ENCODE measurements at places on chromosomes 11 and 22.

- DNase-seq, result no peak
Observed at GRCh38 chr11:108685419-108686130, 20.7 kb downstream of the DDX10 start.

- DNase-seq, result no peak
Observed at GRCh38 chr11:1927026-1927847, 7.7 kb downstream of the TNNT3 start.

DNA sequence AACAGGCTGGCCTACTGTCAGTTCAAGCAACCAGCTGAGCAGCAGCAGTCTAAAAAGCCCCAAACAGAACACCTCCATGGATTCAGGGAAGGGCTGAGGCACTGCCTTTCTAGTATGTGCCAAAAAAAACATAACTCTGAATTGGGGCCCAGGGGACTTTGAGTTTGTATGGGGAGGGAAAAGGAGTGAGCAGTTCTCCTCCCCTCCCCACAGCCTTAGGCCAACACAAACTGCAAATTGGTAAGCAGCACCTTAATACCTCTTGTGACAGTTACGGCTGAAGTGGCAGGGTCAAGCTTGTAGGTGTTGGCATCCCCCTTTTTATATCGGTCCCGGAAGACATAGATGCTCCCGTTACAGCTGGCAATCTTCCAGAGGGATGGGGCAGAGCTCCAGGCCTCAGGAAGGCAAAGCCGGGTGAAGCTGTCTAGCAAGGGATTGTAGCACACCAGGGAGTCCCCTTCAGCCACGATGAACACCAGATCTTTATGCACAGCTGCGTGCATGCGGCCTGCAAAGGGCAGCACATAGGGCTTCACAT, 6.0 kb downstream of the KBTBD4 start:
- DNase-seq, result no peak

GRCh38 chr11:24949406-24949805, 452.6 kb downstream of the LUZP2 start:
- no peak for DNase-seq

DNA sequence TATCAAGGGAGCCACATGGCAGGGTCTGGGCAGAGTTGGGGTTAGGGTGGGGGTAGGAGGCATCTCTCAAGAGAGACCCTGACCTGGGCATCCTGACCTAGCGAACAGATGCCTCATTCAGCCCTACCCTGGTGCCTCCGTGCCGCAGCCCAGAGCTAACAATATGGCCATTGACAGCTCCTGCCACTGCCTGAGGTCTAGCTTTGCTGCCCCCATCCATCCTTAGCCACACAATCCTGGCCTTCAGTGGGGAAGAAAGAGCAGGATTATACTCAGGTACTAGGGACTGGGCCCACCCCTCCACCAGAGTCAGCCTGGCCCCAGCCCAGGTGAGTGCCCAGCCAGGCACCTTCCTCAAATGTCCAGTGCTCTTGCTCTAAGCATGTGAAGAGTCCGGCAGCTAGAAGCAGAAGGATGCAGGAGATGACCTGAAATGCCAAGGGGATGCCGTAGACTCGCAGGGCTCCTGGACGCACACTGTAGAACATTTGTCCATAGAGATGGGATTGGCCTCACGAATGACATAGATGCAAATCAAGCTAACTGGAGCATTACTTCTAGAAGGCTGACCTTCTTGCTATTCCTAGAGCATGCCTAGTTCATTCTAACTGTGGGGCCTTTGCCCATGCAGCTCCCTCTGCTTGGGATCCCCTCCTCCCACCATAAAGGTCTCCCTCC, 13.3 kb upstream of the SERPINH1 start:
- DNase-seq, result no peak

DNA sequence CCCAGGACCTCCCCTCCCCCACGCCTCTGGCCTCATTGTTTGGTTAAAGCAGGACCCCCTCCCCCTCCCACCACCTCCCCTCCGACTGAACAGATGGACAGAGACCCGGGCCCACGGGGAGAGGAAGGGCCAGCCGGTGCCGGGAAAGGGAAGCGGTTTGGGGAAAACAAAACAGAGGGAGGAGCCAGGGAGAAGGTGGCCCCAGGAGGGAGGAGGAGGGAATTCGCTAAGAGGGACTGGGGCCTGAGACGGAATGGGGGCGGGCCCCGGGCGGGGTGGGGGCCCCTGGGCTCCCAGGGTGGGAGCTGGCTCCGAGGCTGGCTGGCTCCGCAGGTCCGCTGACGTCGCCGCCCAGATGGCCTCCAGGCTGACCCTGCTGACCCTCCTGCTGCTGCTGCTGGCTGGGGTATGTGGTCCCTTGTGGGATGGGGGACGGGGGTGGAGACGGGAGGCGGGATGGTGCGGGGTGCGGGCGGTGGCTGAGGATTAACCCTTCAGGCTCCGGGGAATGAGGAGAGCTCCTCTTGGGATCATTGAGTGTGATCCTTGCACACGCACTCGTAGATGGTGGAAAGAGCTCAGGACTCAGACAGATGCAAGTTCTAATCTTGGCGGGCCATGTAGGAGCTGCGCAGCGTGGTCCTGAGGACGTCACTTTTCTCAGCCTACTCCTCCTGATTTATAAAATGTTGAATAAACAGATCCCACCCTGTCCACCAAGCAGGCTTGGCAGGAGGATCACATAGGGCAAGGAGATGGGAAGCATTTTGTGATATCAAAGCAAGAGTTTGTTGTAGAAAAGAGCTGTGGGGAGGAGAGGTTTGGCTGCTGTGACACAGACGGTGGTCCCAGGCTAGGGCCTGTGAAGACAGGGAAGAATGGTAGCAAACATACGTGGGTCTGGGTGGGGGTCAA, 688 bp downstream of the SERPING1 start:
- DNase-seq, result peak; percentile 76

DNA sequence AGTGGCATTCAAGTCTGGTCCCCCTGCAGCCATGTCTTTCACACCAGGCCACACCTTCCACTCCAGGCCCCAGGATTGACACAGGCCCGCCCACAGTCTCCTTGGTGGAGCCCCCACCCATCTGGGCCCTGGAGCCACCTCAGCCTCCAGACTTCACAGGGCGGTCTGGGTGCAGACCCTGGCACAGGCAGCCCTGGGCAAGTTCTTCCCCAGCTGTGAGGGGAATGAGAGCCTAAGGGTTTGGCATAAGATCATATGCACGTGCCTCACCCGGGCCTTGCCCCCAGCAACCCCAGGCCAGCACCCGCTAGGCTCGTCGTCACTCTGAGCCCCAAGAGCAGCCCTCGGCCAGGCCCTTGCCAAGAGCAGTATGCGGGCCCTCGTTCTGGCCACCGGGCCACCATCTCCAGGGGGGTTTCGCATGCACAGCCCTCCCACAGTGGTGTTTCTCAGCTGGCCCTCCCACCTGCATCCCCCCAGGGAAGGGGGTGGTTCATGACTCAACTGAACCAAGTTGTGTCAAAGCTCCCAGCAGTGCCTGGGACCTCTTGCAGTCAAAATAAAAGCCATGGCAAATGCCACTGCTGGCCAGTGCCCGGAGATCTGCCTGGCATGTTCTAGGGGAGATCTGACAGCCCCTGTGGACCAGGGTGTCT, 70.4 kb upstream of the KCNQ1OT1 start:
- no peak for DNase-seq

- DNase-seq, result no peak
Observed at GRCh38 chr11:10044618-10045017, 249.4 kb downstream of the SBF2 start.

DNA sequence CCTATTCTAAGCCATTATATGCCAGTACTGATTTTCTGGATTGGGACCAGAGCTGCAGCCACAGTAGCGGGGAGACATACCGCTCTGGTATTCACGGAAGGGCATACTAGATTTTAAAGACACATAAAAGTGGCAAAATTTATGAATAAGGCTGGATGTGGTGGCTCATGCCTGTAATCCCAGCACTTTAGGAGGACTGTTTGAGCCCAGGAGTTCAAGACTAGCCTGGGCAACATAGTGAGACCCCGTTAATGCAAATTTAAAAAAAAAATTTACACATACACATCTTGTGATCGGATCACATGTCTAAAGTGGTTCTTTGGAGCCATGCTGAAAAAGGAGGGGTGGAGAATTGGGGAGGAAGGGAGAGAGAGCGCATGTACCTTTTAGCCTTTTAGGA, 9.0 kb downstream of the RPL27A start:
- DNase-seq, result no peak

- no peak for DNase-seq
Observed at GRCh38 chr11:75586395-75586794, 24.3 kb downstream of the SERPINH1 start.

GRCh38 chr11:102026217-102026616, 21.0 kb upstream of the CFAP300 start:
- peak; percentile 10 for DNase-seq

GRCh38 chr22:42544686-42545085, 9.1 kb upstream of the SERHL2 start:
- DNase-seq, result peak; percentile 37

DNA sequence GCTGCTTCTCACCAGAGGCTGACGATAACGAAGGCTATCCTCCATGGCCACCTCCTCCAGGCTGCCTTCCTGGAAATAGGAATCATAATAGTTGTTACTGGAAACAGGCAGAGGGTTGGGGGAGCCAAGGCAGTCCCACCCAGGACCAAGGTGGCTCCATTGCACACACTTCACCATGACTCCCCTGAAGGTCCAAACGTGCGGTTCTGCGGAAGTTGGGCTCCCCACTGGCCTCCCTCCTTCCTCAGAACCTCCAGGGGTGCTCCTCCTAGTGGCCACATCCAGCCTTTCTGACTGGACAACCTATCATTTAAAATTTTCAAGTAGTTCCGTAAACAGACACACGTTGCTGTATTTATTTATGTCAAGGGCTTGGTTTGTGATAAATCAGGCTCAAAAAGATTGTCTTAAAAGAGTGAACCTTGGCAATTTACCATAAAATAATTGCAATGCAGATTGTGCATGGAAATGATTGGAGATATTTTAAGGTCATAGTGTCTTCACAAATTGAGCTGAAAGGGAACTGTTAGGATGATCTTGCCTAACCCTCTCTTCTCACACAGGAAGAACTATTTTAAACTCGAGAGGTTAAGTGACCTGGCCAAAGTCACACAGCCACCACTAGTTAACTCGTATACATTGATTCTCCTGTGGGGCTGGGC, 1.4 kb upstream of the TCN2 start:
- DNase-seq, result peak; percentile 45

DNA sequence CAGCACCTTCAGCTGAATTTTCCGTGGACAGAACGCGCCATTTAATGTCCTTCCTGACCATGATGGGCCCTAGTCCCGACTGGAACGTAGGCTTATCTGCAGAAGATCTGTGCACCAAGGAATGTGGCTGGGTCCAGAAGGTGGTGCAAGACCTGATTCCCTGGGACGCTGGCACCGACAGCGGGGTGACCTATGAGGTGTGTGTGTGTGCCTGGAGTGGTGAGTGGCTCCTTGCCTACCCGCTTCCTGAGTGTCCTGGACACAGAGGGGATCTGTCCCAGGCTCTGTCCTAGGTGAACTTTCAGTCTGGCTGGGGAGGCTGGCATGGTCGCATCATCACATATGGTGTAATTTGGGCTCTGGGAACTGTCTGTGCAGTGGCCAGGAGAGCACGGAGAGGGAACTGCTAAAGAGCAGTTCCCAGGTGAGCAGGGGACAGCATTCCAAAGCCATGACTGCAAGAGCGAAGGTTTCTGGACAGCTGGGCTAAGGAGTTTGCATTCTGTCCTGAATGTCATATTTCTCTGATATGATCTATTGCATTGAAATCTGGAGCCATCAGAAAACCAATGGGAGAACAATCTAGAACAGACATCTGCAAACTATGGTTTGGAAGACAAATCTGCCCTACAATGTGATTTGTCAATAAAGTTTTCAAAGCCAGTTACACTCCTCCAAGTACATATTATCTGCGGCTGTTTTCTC, 104.3 kb downstream of the RRAS2 start:
- no peak for DNase-seq

GRCh38 chr11:115990004-115990447, 485.8 kb upstream of the CADM1 start:
- DNase-seq, result no peak

GRCh38 chr11:81005595-81005994, 1564.8 kb upstream of the TENM4 start:
- DNase-seq, result peak; percentile 68
